ENCODE measurements at places on chromosomes 3 and 15.

- no peak for DNase-seq
These were observed 569.6 kb downstream of the AGBL1 start for GRCh38 chr15:86649277-86649676.

GRCh38 chr3:190645932-190646460, 132.1 kb downstream of the IL1RAP start:
- DNase-seq, result no peak

- no peak for DNase-seq
These were observed 212.4 kb downstream of the TLE3 start for GRCh38 chr15:69885173-69885955.

- DNase-seq, result no peak
These were observed 21.7 kb downstream of the TMEM40 start for GRCh38 chr3:12737319-12737718.

DNA sequence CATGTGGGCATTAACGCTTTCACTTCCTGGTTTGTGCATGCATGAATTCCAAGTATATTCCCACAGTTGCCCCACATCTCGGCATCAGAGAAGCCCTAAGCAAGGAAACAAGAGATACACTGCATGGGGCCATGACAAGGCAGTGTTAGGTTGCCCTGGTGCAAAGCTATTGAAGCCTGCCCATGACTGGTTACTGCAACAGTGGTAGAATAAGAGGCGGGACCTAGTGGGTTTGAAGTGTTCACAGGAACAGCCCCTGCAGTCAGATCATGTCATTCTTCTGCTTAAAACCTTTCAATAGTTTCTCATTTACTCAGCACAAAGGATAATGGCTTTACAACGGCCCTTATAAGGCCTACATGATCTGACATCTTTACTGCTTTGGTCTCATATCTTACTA, 80.9 kb upstream of the TOPAZ1 start:
- no peak for DNase-seq

DNA sequence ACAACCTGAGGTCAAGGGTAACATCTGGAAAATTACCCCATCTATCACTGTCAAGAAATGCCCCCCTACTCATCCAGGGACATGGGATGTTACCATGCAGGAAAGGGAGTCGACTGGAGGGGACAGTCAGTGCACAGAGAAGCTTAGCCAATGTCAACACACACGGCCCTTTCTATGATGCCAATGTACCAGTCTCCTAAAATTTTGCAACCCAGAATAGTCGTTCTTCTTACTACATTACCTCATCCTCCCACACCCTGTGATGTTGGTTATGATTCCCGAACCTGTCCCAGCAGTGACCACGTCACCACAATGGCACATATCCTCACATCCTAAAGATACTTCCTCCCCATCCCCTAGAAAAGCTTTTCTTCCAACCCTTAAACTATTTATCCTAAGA, 20.1 kb downstream of the TXNRD3 start:
- no peak for DNase-seq

DNA sequence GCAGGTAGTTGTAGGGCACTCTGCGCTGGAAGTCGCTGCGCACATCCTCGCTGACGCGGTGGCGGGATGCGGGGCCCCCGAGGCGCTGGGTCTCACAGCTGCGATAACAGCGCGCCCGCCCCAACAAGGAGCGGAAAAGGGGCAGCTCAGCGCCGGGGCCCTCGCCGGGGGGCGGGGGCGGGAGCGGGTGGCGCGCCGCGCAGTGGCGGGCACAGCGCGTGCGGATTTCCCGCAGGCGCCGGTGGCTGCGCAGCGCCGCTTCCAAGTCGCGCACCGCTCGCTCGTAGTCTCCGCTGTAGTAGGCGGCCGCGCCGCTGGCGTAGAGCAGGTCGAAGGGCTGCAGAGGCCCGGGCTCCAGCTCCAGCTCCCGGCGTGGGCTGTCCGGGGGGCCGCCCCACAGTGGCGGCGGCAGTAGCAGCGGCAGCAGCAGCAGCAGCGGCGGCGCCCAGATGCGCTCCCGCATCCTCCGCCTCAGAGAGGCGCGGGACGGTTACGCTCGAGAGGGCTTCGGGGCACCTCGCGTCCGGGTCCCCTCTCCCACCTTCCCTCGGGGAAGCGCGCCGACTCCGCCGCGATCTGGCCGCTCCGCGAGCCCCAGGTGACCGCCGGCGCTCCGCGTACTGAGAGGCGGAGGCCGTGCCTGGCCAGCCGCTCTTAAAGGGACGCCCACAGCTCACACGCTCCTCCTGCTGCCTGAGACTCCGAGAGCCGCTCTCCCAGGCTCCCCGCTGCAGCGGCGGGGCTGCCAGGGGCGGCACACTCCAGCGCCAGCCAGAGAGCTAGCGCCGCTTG, at the start of gene P3H2:
TSS of gene P3H2 (minus strand) at position 629 of the 792 bp plus-strand sequence. CDS start at position 463, 166 bp downstream.
- peak; percentile 33 for DNase-seq

DNA sequence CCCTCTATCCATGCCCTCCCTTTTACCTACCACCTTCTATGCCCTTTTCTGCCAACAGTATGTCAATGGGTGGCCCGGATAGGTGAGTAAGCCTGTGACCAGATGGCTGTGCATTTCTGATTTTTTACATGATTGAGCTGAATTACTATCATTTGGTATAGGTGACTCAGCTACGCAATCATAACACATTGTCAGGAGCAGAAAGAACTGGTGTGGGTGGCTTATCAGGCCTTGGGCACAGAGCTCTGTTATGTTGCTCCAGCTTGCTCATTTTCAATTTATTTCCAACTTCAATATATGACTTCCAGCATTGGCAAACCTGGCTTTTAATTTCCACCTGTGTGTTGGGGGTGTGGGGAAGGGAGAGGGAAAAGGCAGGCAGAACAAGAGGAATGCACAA, 86.6 kb upstream of the AGBL1 start:
- no peak for DNase-seq

- DNase-seq, result no peak
These were observed 72.5 kb downstream of the MAGEF1 start for GRCh38 chr3:184639351-184639750.

DNA sequence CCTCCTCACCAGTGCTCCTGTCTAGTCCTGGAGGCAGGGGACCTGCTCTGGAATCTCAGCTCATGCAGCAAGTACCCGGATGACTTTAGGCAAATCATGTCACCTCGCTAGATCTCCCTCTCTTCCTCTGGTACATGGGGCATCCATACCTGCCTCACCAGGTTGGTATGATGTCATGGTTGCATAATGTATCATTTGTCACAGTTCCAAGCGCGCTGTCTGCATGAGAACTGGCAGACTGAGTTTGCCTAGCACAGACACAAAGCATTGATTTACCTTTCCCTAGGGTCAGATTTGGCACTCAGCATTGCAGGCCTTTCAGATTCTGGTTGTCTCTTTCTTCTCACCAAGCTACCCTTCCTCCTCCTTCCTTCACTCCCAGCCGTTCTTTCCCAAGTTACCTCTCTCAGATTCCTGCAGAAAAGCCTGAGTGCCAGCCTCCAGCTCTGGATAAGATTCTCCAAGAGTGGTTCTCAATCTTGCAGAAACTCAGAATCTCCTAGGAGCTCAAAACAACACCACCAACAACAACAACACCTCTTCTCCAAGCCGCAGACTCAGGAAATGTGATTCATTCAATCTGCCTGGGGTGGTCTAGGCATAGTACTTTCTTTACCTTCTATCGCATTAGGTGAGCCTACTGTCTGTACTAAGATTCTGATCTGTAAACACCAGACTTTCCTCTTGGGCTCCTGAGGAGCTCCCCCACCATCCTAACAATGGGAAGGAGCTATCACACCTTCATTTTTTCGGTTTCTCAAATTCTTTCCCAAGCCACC, 29.5 kb downstream of the FAM43A start:
- no peak for DNase-seq

Measured in CD14-positive monocyte (primary cell).